DND-41 (cell line): ENCODE measurements at places on chromosomes 2 and 18.

- no peak overlapping the region for H3K27ac ChIP-seq
- H3K36me3 ChIP-seq, result no peaks in the 10 kb centered on the region
- no peaks in the 10 kb centered on the region for H3K27me3 ChIP-seq
Measured at GRCh38 chr18:38695559-38696280, 1130.1 kb upstream of the CELF4 start.

GRCh38 chr2:24047703-24048033 is 477 bp upstream of the WDCP start:
- peaks cover 29% of the 10 kb centered on the region for H3K4me1 ChIP-seq
- no peaks in the 10 kb centered on the region for H3K36me3 ChIP-seq
- no peak for DNase-seq
- H3K27ac ChIP-seq, result peak overlapping the region; percentile 66

DNA sequence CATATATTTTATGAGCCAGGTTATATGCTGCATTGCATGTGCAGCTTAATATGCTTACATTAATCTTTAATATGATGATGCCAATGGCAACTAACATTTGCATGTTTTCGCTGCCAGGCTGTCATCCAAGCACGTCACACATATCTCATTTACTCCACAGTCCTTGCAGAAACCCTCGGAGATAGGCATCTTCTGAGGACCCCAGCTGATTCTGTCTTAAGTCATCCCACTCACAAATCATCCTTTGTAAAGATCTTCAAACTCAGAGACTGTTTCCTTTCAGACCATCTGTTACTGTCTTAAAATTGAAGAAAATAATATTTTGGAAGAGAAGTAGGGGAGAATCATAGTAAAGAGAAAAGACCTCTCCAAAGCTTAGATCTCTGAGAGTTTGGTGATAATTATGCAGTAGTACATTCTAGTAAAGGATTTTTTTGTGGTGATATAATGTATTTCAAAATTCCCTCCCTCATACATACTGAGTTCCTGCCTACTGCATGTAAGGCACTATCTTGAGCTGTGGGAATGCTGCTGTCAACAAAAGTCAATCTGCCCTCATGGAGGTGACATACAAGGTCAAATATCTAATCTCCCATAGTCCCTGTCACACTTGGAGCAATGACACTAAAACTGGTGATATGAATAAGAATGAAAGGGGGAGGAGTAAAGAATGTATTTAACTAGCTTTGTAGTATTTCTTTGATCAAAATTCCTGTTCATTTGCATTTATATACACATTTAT is 11.0 kb downstream of the ITGA4 start:
- H3K27ac ChIP-seq, result peak overlapping the region; percentile 34; the same call in 1 of the 2 replicates
- H3K27me3 ChIP-seq, result no peaks in the 10 kb centered on the region
- no peak for DNase-seq

DNA sequence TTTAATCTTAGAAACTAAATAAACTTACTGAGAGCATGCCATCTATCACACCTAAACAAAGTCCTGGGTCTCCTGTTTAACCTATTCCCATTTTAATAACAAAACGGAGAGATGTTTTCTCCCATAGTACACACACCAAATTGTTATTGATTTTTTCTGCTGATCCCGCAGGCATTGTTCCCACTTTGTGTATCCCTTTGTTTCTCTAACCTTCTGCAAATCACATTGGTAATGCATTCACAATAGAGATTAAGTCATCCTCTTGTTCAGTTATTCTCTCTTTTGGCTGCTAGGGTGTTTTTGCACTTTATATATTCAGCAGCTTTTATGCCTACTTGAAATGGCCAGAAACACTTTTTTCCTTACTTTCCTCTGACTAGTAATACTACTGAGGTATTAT is 1071.9 kb upstream of the CDH2 start:
- H3K27ac ChIP-seq, result no peak overlapping the region
- H3K36me3 ChIP-seq, result no peaks in the 10 kb centered on the region
- DNase-seq, result no peak
- no peaks in the 10 kb centered on the region for H3K4me1 ChIP-seq
- no peaks in the 10 kb centered on the region for H3K27me3 ChIP-seq

GRCh38 chr2:208346756-208347155 is 59.8 kb upstream of the PTH2R start:
- no peaks in the 10 kb centered on the region for H3K4me1 ChIP-seq
- no peak overlapping the region for H3K27ac ChIP-seq
- no peak overlapping the region for H3K4me3 ChIP-seq

DNA sequence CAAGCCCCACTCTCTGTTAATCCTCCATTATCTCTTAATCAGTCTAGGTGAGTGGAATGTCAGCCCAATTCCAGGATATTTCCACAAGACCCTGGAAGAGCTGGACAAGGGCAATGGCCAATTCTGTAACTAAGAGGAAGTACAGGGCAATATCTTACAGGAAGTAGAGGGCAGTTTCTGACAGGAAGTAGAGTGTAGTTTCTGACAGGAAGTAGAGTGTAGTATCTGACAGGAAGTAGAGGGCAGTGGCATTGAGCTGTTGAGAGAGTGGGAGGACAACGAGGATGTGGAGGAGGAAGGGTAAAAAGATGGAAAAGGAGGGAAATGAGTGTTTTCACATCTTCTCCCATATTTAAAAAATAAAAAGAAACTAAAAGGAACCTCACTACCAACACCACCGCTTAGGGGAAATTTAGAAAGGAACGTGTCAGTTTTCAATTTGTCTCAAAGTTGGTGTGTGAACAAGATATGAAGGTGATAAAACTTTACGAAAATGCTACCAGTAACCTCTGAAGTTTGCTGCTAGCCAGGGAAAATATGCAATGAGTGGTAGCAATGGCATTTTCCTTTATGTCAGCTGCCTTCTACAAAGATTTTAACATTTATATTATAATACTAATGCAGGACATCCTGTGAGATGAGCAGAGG is 430.9 kb upstream of the HNRNPA3 start:
- peak overlapping the region; percentile 21 for H3K27ac ChIP-seq
- no peak overlapping the region for H3K4me3 ChIP-seq
- DNase-seq, result peak; percentile 8
- no peaks in the 10 kb centered on the region for H3K36me3 ChIP-seq
